HepG2 (cell line): ENCODE measurements at places on chromosomes 13 and 19. TPM values are rescaled to one million over a fixed set of nuclear protein-coding genes. Genes with fewer than 3 reads are reported as not detected.

DNAJC3 gene
- 38.1 and 48.2 TPM in 2 replicates for total RNA-seq

FAM124A gene
- total RNA-seq, result not detected in 2 replicates

MBD3L2 gene
- total RNA-seq, result not detected in 2 replicates

IZUMO2 gene
- not detected in 2 replicates for total RNA-seq
